ENCODE measurements at places on chromosomes 13 and 19.
A peak's percentile ranks its signal among the peaks of the same experiment; 100 is the strongest.

DNA sequence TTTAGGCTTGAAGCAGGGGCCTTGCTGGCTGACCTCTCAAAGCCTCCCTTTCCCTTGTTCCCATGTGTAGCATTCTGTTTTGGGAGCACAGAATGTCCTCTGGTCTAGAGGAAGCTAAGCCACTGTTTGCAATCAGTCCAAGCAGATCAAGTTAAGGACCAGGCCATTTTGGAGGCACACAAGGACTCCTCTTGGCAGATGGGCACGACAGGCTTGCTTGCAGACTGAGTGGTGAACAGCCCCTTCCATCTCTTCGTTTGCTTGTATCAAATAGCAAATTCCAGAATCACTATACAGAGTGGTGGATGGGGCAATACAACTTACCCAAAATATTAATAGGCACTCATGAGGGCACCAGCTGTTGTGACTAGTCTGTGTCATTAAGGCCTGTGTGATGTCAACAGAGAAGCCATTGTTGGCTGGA, 215.5 kb upstream of the SERP2 start:
- no peak for DNase-seq

GRCh38 chr13:101231751-101232428, 184.4 kb downstream of the NALCN start:
- DNase-seq, result no peak

DNA sequence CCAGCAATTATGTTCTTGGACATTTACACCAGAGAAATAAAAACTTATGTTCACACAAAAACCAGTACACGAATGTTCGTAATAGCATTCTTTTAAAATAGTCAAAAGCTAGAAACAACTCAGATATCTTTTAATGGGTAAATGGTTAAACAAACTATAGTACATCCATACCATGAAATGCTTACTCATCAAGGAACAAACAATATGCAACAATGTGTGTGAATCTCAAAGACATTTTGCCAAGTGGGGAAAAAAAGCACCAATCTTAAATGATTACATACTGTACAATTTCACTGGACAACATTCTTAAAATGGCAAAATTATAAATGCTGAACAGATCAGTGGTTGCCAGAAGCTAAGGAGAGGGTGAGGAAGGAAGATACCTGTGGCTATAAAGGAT, 36.6 kb downstream of the MYCBP2 start:
- DNase-seq, result no peak

GRCh38 chr19:44642377-44642776, 1.3 kb upstream of the PVR start:
- no peak for DNase-seq

DNA sequence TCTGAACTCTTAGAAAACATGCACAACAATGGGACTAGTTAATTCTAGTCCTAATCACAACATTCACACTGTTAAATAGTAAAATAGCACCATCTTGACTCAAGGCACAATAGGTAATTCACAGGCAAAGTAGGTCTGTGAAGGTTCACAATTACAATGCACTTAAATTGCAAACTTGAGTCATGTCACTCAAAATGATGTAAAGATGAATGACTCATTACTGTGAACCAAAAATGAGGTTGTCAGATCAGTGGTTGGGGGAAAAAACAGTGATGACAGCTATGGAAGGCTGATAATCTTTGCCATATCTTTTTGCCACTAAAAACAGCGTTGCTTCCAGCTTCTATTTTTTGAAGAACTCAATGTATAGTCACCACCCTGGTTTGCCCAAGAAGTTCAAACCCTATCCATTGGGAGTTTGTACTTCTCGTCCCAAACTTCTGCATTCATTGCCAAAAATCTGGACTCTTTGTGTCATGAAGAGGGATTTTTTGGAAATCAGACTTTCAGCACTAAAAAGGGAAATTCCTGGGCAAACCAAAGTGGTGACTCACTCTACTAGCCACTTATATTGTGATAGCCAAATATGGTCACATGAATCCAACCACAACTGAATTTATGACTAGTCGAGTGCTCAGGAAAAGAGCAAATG, 200.9 kb upstream of the TMTC4 start:
- no peak for DNase-seq

DNA sequence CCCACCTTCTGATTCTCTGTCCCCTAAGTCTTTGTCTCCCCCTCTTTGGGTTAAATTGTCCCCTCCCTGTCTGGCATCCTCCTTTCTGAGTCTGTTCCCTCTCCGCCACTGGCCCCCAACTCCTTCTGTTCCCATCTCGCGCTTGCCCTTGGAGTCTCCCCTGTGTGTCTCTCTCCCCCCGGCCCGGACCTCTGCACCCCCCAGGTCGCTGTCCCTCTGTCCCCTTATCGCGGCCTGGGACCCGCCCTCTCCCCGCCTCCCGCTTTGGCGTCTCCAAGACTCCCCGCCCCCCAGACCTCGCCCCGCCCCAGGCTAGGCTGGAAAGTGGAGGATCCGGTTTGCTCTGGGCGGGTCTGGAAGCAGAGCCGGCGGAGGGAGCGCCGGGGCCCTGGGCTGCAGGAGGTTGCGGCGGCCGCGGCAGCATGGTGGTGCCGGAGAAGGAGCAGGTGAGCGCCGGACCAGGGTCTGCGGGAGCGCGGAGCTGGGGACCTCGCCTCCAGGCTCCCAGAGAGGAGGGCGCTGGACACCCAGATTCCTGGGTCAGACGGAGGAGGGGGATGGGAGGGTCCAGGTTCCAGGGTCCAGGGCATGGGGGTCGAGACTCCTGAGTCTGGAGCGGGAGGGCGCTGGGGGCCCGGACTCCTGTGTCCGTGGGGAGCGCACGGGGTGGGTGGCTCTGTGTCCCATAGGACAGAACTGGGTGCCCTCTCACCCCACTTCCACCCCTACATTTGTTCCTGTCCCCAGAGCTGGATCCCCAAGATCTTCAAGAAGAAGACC, at the start of gene TRPM4:
Gene TRPM4, plus strand, starts transcription at position 348 of the 780 bp plus-strand sequence. Its CDS starts 75 bp downstream, at position 423.
- DNase-seq, result peak; percentile 57

- DNase-seq, result no peak
Measured at GRCh38 chr13:91596842-91597241, 198.4 kb downstream of the GPC5 start.

- DNase-seq, result no peak
Measured at GRCh38 chr19:46951171-46951986, 68.3 kb upstream of the NPAS1 start.

DNA sequence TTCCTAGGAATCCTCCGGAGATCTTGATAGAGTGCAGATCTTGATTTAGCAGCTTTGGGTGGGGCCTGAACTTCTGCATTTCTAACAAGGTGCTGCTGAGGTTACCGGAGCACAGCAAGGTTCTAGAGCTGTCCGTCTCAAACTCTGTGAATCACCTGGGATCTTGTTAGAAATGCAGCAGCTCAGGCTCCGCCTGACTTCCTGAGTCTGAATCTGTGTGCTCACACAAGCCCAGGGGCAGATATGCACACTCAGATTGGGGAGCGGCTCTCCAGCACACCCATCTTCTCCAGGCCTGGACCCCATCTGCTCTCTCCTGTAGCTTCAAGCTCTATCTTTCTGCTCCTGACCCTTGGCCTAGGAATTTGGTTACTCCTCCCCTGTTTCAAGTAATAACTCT, 3.5 kb upstream of the TEX26 start:
- DNase-seq, result no peak

DNA sequence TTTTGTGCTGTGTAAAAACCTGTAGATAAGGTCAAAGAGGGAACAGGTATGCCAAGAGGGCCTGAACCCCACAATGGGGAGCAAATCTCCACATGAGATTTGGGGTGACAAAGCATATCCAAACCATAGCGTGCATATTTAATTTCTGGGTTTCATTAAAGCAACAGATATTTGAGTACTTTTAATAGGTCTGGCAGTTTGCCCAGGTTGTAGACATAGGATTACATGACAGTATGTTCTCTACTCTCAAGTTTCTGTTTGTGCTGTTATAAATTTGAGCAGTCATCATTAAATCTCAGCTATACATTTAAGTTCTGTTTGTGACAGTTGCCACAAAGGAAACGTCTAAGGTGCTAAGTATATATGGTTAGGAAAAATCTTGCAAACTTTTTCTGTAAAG, 236.4 kb downstream of the ATP8A2 start:
- peak; percentile 53 for DNase-seq

GRCh38 chr13:107441279-107441678, 774.1 kb downstream of the LIG4 start:
- no peak for DNase-seq

DNA sequence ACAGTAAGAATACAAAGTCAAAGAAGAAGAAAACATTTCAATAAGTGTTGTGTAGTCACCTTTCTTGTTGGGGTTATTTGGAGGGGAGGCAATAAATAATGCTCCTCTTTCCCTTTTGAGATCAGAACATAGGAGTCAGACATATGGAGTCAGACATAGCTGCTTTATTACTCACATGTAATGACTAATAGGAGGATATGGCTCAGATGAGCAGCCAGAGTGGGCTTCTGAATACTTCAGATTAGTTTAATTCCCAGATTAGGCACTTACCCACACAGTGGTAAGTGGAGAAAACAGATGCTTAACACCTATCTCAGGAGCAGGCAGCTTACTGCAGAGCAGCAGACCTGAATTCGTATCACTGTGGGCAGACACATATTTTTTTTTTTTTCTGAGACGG, 31.7 kb upstream of the C1QTNF9B start:
- DNase-seq, result no peak

DNA sequence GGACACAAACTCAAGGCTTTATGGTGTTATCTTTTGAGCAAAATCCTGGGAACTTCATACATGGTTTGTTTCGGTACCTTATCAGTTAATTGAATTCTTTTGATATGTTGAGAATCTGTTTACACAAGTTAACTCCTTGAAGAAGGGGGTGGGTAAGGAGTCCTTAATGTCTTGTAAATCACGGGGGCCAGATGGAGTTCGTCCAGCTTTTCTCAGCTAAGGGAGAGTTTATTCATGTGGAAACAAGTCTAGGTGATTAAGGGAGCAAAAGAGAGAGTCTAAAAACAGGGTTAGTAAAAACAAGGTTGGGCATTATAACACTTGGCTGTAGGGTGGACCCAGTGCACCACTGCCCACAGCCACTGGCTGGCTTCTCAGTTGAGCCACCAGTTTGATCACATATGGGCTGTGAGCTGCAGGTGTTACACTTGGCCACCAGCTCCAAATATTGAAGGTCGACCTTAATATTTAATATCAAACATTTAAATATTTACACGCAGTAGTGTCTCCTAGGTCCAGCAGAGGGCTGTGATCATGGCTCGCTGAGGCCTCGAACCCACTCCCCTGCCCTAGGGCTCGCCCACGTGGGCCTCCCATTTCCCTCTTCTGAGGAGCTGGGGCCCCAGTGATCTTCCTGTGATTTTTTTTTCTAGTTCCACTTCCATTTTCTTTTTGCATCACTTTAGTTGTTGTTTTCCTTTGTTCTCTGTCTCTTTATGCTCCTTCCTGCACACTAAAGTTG, 21.0 kb upstream of the ZNF43 start:
- DNase-seq, result no peak

GRCh38 chr13:32911506-32911905, 104.7 kb upstream of the KL start:
- no peak for DNase-seq

GRCh38 chr13:28981530-28981929, 161.4 kb downstream of the MTUS2 start:
- DNase-seq, result no peak

DNA sequence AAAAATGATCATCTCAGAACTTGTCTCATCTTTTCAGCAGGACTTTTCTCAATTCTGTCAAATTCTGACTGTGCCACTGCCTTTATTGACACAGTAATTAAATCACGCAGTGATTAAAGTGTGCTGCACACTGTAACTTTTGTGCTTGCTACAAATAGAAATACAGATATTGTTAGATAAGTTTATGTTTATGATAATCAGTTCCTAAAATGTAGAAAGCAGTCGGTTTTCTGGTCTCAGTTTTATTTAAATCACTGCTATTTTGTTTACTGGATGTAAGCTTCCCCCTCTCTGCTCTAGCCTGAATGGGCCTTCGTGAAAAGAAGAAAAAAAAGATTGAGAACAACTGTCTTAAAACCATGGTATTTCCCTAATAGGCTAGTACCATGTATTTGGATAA, 258.8 kb upstream of the STARD13 start:
- no peak for DNase-seq

DNA sequence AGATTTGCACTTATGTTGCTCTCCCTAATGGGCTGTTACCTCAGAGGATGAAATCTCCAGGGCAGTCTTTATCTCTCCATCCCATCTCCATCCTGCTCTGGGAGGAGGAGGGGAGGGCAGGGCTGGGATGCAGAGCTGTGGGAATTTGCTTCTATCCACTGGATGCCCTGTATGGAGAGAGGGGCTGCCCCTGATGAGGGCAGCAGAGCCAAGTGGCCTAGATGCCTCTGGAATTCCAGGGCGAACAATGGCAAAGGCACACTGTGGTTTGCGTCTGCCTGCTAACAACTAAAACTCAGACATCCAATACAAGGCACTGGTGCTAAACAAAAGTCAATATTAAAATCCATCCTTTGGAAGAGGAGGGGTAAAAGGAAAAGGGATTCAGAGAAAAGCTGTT, 165.1 kb downstream of the COG6 start:
- DNase-seq, result no peak

DNA sequence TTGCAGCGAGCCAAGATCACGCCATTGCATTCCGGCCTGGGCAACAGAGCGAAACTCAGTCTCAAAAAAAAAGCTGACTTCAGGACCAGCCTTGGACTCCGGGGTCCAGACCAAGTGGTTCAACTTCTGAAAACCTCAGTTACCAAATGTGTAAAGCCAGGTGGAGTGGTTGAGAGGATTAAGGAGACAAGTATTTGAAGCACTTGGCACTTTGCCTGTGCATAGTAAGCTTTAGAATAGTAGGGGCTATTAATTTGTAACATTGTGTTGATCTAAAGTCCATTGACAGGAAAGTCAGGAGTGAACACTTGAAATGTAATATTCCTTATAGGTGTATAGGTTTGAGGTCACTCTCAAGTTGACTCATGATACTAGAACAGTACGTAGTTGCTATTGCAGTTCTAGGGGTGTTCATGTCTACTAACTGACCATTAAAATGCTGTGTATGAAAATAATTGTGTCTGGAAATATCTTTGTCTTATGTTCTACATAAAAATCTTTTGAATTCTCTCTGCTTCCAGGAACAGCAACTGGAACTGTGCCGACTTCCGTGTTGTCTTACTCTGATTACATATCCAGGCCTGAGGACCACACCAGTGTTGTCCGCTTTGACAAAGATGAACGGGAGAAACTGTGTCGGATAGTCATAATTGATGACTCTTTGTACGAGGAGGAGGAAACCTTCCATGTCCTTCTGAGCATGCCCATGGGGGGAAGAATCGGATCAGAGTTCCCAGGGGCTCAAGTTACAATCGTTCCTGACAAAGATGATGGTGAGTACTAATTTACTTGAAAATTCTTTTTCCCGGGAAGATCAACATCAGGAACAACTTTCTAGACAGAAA, 97.4 kb downstream of the FREM2 start:
- no peak for DNase-seq

- DNase-seq, result no peak
Measured at GRCh38 chr13:58085819-58086218, 454.3 kb downstream of the PCDH17 start.

GRCh38 chr19:37977992-37978391, 71.0 kb downstream of the SIPA1L3 start:
- no peak for DNase-seq

- DNase-seq, result no peak
Measured at GRCh38 chr19:10132905-10133304, 13.2 kb upstream of the EIF3G start.

Measured in NCI-H1694 (cell line).